ENCODE measurements at places on chromosomes 3 and 15. TPM values are rescaled to one million over a fixed set of nuclear protein-coding genes. Genes with fewer than 3 reads are reported as not detected.

DNA sequence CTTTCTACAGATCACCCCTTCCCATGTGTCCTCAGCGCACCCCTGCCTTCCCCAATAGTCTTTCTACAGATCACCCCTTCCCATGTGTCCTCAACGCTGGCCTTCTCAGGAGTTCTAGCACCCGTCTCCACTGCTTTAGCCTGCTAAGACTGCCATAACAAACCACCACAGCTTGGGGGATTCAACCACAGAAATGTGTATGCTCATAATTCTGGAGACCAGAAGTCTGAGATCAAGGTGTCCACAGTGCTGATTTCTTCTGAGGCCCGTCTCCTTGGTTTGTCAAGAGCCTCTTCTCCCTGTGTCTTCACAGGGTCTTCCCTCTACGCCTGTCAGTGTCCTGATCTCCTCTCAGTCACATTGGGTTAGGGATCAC lies 68.1 kb upstream of the CGNL1 start:
- H3K4me1 ChIP-seq, result peaks cover 16% of the 10 kb centered on the region
- no peak overlapping the region for H3K4me3 ChIP-seq
- no peak overlapping the region for H3K27ac ChIP-seq
- no peak for DNase-seq
- no peaks in the 10 kb centered on the region for H3K36me3 ChIP-seq
- H3K27me3 ChIP-seq, result no peaks in the 10 kb centered on the region

Gene GPR160
- total RNA-seq, result 33.7 TPM

Gene CD276
- total RNA-seq, result 198 TPM

- no peak overlapping the region for H3K27ac ChIP-seq
- H3K36me3 ChIP-seq, result peaks cover 17% of the 10 kb centered on the region
- H3K27me3 ChIP-seq, result no peaks in the 10 kb centered on the region
Measured at GRCh38 chr3:112338021-112338726, 5.2 kb downstream of the CD200 start.

DNA sequence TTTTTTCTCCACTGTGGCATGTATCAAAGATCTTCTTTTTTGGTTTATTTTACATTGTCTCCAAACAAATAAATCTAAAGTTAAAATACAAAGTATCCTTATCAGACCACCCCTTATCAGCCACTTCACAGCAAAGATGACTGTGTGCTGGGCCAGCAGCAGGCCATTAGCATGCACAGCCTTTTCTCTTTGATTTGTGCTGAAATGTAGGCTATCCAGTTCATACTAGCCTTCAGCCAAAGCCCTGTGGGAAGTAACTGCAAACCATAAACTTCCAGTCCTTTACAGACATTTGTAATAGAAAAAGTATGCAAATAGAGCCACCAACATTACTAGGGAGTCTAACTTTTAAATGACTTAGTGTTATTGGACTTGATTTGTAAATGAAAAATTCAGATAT lies 816.3 kb downstream of the FHIT start:
- H3K36me3 ChIP-seq, result no peaks in the 10 kb centered on the region
- no peak overlapping the region for H3K4me3 ChIP-seq
- no peaks in the 10 kb centered on the region for H3K27me3 ChIP-seq
- H3K4me1 ChIP-seq, result peaks cover 8% of the 10 kb centered on the region
- no peak for DNase-seq

GRCh38 chr15:48084759-48085590 lies 35.8 kb upstream of the SLC24A5 start:
- no peaks in the 10 kb centered on the region for H3K36me3 ChIP-seq
- no peaks in the 10 kb centered on the region for H3K4me1 ChIP-seq
- no peak overlapping the region for H3K4me3 ChIP-seq
- no peak overlapping the region for H3K27ac ChIP-seq
- no peak for DNase-seq

DNA sequence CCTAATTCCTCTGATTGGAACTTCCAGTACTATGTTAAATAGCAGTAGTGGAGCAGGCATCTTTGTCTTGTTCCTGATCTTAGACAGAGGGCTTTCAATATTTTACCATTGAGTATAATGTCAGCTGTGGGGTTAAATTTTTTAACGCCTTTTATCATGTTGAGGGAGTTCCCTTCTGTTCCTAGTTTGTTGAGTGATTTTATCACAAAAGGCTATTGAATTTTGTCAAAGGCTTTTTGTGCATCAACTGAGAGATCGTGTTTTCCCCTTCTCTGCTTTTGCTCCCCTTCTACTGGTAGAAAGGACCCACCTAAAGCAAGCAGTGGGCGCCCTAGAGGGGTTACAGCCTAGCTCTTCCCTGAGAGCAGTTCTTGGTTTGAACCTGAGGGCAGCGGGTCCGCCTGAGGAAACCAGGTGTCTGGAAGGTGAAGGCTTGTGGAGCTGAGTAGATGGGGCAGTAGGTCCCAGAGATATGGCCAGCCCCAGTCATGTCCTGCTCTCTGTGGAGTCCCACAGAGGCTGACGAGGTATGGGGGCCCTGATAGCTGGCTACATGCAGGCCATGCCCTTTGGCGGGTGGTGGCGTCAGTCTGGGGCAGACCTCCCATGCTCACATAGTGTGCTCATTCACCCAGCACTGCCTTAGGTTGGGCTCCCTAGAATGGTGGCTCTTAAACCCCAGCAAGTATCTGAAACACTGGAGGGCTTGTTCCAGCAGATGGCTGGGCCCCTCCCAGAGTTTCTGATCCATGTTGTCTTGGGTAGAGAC lies 11.3 kb downstream of the HDAC11 start:
- peaks cover 6% of the 10 kb centered on the region for H3K36me3 ChIP-seq
- no peak overlapping the region for H3K27ac ChIP-seq
- H3K4me1 ChIP-seq, result no peaks in the 10 kb centered on the region
- no peak for DNase-seq
- H3K27me3 ChIP-seq, result no peaks in the 10 kb centered on the region
- no peak overlapping the region for H3K4me3 ChIP-seq

DNA sequence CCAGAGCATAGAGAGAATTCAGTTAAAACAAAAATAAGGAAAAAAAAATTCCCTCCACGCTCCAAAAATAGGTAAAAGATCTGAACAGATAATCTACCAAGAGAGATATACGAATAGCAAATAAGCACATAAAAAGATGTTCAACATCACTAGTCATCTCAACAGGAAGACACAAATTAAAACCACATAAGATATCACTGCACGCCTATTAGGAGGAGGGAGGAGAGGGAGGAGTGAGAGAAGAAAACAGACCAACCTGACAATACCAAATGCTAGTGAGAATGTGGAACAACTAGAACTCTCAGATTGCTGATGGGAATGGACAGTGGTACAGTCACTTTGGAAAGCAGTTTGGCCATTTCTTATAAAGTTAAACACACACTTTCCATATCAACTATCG lies 212.5 kb downstream of the FMN1 start:
- no peaks in the 10 kb centered on the region for H3K4me1 ChIP-seq
- H3K27ac ChIP-seq, result no peak overlapping the region
- no peak overlapping the region for H3K4me3 ChIP-seq
- no peaks in the 10 kb centered on the region for H3K36me3 ChIP-seq
- H3K27me3 ChIP-seq, result no peaks in the 10 kb centered on the region

GRCh38 chr3:172125963-172126457 lies 86.6 kb downstream of the FNDC3B start:
- H3K4me1 ChIP-seq, result peaks cover 48% of the 10 kb centered on the region
- H3K27ac ChIP-seq, result peak overlapping the region; percentile 90
- H3K36me3 ChIP-seq, result peaks cover 47% of the 10 kb centered on the region
- DNase-seq, result no peak
- H3K4me3 ChIP-seq, result no peak overlapping the region

GRCh38 chr3:152205097-152205593 lies 63.6 kb upstream of the MBNL1 start:
- peaks cover 18% of the 10 kb centered on the region for H3K4me1 ChIP-seq
- no peaks in the 10 kb centered on the region for H3K27me3 ChIP-seq
- no peak for DNase-seq
- H3K27ac ChIP-seq, result no peak overlapping the region
- no peaks in the 10 kb centered on the region for H3K36me3 ChIP-seq
- H3K4me3 ChIP-seq, result no peak overlapping the region

DNA sequence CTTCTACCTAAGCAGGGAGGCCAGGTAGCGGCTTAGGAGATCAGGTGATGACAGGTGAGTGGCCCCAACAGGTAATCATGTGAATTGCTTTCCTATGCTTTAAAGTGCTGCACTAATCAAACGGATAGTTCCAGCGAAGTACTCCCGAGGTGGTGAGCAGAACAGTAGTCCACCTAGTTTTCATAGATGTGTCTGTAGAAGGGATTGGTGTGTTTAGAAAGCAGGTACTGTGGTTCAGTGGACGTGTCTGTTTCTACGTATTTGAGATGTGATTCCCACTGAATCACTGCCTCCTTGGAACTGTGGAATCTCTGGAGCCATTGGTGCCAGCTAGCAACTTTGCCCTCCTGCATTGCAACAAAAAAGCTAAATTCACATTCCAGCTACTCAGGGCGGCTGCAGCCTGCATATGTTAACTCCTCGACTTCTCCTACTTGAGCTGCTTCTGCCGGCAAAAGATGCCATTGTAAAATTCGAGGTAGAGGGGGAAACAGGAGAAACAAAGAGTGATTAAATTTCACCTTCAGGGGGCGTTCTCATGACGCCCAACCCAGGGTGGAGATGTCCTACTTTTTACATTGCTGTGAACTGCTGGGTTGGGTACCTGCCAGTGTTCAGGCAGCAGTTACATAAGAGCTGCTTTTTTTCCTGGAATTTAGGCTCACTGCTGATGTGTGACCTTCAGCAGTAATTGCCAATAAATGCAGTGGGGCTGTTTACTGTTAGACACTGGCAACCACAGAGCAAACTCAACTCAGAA lies 227.3 kb downstream of the ITPR1 start:
- H3K27ac ChIP-seq, result no peak overlapping the region
- no peak overlapping the region for H3K4me3 ChIP-seq
- peaks cover 10% of the 10 kb centered on the region for H3K4me1 ChIP-seq
- peaks cover 31% of the 10 kb centered on the region for H3K27me3 ChIP-seq
- no peaks in the 10 kb centered on the region for H3K36me3 ChIP-seq
- no peak for DNase-seq

DNA sequence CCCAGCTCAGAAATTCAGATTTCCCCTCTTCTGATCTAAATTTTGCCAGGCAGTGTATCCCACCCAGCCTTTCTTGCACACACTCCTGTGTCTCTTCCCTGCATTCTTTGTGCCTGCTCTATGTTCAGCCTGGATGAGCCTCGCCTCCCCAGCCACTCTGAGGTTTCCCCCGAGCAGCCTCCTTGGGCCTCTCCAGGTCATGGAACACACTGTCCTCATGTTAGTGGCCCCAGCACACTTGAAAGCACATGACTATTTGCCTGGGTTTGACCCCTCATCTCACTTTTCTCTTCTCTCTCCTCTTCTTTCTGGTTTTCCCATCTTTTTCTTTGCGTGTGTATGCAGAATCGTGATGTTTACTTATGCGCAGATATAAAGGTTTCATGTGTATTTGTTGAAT lies 3.1 kb downstream of the THSD4 start:
- no peaks in the 10 kb centered on the region for H3K36me3 ChIP-seq
- DNase-seq, result no peak
- H3K27ac ChIP-seq, result no peak overlapping the region
- H3K4me3 ChIP-seq, result no peak overlapping the region

- no peak overlapping the region for H3K4me3 ChIP-seq
- H3K4me1 ChIP-seq, result no peaks in the 10 kb centered on the region
Measured at GRCh38 chr3:9715764-9716437, 12.3 kb downstream of the CPNE9 start.

Data from progenitor cell of endocrine pancreas (in vitro differentiated cells).